ENCODE measurements at places on chromosomes 16 and 17.

GRCh38 chr16:85054948-85055492, 27.4 kb downstream of the KIAA0513 start:
- DNase-seq = no peak

- peak; percentile 94 for DNase-seq
Measured at GRCh38 chr17:7573324-7574080, 5.9 kb upstream of the CD68 start.

DNA sequence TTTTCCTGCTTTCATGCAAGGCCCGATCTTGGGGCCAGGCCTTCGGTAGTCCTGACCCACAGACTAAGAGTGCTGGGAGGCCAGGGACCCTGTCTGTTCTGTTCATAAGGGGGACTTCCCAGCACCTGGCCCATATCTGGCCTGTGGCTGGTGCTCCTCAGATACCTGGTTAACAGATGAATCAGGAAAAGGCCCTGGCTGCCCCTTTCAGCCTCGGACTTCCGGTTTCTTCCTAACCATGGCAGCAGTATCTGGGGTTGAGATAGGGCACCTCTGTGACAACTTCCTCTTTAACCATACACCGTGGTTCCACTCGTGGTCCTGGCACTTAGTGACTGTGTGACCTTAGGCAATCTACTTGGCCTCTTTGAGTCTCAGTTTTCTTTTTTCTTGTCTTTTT, 18.4 kb downstream of the PLCG2 start:
- DNase-seq = no peak

DNA sequence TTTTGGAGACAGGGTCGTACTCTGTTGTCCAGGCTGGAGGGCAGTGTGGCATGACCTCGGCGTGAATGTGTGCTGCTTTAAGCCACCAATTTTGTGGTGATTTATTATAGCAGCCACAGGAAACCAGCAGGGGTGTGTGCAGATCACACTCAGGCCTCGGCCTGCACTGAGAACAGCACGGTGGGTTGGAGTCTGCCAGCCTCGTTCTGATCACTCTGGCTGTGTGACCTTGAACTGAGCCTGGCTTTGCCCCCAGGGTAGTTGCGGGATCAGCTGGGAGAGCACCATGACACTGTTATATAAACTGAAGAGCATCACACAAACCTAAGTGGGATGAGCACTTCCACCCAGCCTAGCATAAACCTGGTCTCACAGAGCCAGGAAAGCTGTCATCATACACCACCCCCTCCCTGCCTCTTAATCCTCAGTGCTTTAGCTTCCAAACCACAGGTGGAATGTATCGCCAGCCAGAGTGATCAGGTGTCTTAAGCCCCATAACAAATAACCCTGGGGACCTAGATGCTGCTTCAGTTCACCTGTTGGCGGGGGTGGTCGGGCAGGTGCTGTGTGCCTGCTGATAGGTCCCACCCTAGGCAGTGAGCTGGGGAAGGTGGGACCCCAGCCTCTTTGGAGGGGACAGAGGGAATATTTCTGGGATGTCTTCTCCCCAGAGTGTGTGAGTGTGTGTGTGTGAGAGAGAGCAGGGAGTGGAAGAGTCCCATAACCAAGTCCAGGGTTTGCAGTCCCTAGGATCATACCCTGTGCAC, 28.6 kb upstream of the NDRG4 start:
- DNase-seq = no peak

DNA sequence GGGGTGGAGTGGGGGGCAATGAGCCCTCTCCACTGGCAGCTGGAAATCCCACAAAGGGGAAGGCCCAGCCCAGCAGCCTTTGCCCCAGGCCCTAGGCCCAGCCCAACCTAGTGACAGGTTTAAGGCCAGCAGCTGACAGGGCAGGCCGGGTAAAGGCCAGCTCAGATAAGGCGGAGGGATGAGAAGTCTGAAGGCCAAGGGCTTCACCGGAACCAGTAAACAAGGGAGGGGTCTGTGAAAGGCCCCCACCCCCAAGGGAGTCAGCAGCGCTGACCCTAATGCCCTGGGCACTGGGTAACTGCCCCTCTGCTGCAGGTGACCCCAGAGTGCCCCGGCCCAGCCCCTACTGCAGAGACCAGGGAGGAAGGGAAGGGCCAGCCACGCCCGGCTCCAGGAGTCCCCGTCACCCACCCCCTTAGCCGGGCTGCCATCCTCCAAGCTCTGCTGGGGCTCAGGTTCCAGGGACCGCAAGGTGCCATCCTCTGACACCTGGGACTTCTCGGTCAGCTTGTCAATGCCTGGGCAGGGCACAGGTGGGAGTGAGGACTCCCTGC, 17.5 kb downstream of the OTOP3 start:
- DNase-seq = no peak

GRCh38 chr16:22270525-22270924, 26.7 kb upstream of the POLR3E start:
- DNase-seq = no peak

GRCh38 chr17:79203016-79203415, 128.4 kb downstream of the ENGASE start:
- no peak for DNase-seq

- DNase-seq = no peak
Measured at GRCh38 chr16:89135971-89136765, 35.4 kb upstream of the CDH15 start.

GRCh38 chr16:85720302-85720637, 30.6 kb downstream of the C16orf74 start:
- DNase-seq = no peak

DNA sequence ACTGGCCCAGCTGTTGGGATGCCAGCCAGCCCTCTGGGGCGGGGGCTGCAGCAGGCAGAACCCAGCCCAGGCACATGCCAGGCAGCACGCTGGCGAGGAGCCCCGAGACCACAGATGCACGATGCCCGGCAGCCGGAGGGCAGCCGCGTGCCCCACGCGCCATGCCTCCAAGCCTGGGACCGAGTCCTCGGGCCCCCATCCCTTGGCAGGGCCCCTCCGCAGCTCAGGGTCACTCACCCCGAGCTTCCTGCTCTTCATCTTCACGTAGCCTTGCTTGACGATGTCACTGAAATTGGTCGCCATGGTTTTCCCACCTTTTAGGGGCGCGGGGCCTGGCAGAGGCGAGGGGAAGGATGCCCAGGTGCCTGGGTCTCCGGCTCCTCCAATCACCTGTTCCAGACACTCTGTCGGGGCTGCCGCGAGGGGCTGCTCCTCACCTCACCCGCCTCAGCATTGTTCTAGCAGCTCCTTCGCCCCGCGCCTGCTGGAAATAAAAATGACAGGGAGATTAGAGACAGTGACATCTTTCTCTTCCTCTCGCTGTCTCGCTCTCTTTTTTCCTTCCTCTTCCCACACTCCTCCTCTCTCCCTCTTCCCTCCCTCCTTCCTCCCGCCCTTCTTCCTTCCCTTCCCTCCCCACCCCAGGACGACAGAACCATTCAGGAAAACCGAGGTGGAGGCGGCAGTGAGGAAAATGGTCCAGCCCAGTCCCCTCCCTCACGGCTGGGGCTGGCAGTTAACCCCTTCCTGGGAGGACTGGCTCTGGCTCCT, 6.9 kb downstream of the DOK4 start:
- DNase-seq = peak; percentile 75

GRCh38 chr16:85145734-85146531, 33.7 kb upstream of the CIBAR2 start:
- no peak for DNase-seq

DNA sequence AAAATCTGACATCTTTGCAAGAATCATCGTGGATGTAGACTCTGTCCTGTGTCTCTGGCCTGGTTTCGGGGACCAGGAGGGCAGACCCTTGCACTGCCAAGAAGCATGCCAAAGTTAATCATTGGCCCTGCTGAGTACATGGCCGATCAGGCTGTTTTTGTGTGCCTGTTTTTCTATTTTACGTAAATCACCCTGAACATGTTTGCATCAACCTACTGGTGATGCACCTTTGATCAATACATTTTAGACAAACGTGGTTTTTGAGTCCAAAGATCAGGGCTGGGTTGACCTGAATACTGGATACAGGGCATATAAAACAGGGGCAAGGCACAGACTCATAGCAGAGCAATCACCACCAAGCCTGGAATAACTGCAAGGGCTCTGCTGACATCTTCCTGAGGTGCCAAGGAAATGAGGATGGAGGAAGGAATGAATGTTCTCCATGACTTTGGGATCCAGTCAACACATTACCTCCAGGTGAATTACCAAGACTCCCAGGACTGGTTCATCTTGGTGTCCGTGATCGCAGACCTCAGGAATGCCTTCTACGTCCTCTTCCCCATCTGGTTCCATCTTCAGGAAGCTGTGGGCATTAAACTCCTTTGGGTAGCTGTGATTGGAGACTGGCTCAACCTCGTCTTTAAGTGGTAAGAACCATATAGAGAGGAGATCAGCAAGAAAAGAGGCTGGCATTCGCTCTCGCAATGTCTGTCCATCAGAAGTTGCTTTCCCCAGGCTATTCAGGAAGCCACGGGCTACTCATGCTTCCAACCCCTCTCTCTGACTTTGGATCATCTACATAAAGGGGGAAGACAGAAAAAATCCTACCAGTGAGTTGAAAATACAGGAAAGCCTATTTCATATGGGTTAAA, at the start of gene G6PC1:
Gene G6PC1 (plus strand): TSS at position 340 of the 872 bp plus-strand sequence. CDS start 78 bp downstream, at position 418.
- no peak for DNase-seq

GRCh38 chr16:50562657-50563056, 14.5 kb downstream of the NKD1 start:
- no peak for DNase-seq

DNA sequence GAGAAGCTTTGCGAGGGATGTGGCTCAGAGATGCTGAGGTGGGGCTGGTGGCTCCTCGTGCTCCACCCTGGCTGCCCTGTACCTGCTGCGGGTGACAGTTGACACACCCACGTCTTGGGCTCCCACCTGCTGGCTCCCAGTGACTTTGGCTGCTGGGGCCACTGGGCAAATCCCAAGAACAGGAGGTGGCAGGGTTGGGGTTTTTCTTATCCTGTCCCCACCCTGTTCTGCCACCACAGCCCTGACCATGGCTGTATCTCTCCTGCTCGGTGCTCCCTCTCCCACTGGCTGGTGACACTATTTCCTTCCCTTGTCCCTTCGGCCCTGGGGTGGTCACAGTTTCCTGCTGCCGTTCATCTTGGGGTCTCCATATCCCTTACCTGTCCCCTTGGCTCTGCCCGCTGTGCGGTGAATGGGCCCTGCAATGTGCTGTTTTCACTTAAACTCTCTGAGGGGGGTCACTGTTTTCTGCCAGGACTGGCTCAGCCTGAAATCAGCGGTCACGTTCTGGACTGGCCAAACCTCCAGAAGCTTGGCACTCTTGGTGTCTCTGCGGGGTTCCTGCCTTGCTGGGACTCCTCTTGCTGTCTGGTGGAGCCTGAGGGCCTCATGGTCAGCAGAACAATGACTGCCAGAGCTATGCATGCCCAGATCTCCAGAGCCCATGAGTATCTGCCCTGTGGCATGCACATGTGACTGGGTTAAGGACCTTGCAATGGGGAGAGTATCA, 144.2 kb downstream of the IRF8 start:
- DNase-seq = peak; percentile 43

DNA sequence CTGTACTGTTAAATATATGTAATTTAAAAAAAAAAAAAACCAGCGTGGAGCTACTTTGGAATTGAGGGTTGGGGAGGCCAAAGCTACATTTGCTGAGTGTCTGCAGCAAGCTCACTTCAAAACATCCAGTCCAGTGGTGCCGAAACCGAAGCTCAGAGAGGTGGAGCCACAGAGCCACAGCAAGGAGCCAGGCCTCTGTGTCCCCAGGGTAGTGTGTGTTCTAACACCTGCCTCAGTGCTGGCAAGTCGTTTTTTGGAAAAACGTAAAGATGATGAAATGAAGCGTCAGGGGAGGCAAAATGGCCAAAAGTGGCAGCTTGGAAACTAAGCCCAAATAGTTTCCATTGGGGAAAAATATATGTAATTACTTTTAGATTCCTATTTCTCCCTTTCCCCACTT, 36.1 kb upstream of the MRC2 start:
- DNase-seq = peak; percentile 62

- DNase-seq = no peak
Measured at GRCh38 chr16:78892951-78893733, 707.4 kb downstream of the MAF start.

GRCh38 chr16:2910441-2910969, 1.2 kb upstream of the FLYWCH1 start:
- DNase-seq = no peak

DNA sequence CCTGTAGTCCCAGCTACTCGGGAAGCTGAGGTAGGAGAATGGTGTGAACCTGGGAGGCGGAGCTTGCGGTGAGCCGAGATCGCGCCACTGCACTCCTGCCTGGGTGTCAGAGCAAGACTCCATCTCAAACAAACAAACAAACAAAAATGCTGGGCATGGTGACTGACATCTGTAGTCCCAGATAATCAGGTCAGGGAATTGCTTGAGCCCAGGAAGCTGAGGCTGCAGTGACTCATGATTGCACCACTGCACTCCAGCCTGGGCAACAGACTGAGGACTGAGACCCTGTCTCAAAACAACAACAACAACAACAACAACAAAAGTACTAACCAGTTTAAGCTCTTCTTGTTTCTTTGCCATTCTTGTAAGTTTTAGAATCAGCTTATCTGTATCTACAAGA, 383.0 kb upstream of the PMFBP1 start:
- DNase-seq = no peak

GRCh38 chr17:15278380-15278779, 13.3 kb upstream of the PMP22 start:
- no peak for DNase-seq

DNA sequence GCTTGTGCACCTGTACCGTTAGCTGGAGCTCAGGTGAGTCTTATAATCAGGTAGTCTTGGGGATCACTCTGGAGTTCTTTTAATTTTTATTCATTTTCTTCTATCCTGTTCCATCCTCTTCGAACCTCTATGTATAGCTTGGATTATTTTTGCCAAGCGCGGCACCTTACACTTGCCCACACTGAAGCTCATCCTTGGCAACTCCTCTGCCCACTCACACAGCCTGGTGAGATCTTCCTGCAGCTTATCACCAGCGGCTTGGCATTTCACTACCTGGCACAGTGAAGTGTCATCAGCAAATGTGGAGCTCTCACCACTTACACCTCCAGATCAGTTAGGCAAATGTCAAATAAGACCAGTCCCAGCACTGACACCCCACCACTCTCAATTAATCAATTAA, 116.7 kb downstream of the CACNG3 start:
- no peak for DNase-seq

GRCh38 chr17:68491381-68492231, 20.6 kb upstream of the PRKAR1A start:
- no peak for DNase-seq

- DNase-seq = no peak
Measured at GRCh38 chr16:3051494-3051893, 5.1 kb downstream of the MMP25 start.

- no peak for DNase-seq
Measured at GRCh38 chr16:3480901-3481695, 14.2 kb downstream of the C16orf90 start.

- DNase-seq = no peak
Measured at GRCh38 chr17:4142107-4142900, 526 bp downstream of the ZZEF1 start.
